IPS-NIHi11 (cell line): ENCODE measurements at places on chromosomes 11 and 22.
A peak's percentile ranks its signal among the peaks of the same experiment; 100 is the strongest.

DNA sequence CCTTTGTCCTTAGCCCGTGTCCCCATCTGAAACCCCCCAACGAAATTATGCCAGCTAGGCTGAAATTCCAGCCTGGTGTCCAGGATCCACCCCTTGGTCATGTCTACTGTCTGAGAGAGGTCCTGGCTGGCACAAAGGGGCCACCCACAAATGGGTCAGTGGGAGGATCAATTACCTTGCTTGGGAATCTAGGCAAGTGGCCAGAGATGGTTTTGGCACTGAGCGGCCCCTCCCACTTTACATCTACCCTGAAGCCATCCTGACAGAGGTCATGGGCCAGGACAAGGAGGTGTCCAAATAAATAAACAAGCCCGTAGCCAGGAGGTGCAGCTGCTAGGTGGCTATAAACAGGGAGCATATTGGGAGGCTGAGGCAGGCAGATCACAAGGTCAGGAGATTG lies 311.5 kb downstream of the MN1 start:
- no peak for DNase-seq

GRCh38 chr22:30439226-30439625 lies 13.7 kb downstream of the MTFP1 start:
- DNase-seq: no peak

DNA sequence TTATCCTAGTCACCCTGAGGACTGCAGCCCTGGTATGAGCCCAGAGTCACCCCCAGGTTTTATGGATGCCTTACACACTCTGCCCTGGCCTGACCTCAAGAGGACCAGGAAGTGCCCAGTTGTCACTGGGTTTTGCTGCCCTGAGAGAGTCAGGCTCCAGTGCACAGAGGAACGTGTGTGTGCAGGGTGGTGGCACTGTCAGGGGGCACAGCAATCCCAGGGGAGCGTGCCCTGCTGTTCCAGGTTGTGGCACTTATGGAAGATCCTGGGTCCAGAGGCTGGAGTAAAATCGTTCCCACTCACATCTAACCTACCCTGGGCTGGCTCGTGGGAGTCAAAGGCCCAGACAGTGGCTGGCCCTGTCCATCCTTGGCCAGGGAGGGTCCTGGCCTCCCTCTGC lies 7.6 kb downstream of the APOBEC3A start:
- no peak for DNase-seq

DNA sequence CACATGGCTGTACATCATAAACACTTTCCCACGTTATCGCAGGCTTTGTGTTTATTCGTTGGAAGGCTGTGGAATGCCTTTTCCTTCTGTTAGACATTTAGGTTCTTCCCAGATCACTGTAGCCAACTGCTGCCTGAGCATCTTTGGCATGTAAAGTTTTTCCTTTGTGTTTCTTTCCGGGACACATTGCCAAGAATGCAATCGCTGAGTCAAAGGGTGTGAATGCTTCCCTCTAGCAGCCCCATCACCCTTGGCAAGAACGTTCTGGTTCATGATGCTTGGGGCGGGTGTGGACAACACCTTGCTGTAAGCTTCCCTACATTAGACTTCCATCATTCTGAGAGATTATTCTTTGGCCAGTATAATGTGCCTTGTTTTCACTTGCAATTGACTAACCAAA lies 136.2 kb downstream of the OSBP2 start:
- peak; percentile 43 for DNase-seq

GRCh38 chr11:119872611-119873310 lies 143.8 kb upstream of the NECTIN1 start:
- no peak for DNase-seq

GRCh38 chr11:9438611-9439010 lies 22.2 kb upstream of the ZNF143 start:
- no peak for DNase-seq

DNA sequence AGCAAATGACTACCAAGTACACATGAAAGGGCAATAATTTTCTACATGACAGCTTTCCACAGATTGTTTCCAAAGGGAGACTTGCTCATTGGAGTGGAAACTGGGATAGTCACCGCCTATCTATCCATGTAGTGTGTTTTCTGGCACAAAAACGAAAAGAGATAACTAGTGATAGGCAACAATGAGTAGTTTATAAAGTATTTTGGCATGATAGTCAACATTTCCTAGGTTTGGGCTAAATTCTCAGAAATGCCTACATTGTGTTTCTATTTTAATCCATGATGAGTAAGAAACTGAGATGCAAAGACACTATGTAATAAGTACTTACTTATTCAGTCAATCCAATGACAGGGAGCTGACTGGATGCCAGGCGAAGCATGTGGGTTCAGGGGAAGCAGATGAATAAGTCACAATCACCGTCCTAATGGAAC lies 1129.1 kb downstream of the DLG2 start:
- DNase-seq: no peak

DNA sequence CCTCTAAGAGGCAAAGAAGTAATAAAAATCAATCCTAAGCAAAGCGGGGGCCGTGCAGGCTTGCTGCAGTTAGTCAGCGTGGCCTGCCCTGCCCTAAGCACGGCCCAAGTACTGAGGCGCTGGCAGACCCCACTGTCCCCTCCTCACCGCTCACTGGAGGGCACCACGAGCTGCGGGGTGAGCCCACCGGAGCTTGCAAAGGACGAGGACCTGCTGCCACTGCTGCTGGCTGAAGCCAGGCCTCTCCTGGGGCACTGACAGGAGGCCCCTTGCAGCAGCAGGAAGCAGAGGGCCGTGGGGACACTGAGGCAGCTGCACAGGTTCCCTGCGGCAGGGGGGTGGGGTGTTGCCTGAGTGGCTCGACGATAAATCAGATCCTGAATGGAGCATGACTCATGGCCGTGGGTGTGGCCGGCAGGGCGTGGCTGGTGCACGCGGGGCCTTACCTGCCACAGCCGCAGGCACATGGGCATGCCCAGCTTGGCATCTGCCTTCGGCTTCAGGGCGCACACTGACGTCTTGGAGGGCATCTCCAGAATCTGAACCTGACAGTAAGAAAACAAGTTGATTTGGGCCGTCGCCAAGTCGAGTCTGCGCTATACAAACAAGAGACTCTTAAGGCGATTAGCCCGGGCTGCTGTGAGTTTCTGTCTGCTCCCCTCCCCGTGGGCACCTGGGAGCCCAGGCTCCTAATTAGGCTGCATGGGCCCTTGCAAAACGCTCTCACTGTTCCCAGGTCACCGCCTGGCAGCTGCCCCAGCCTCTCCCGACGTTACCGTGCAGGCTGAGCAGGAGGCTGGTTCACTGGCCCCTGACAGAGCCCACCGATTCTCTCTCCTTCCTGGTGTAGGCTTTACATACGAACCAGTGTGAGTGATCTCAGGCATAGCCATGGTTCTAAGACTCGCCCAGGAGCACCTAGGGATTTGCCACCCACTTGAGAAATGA lies 45.9 kb downstream of the TBX1 start:
- DNase-seq: peak; percentile 62

DNA sequence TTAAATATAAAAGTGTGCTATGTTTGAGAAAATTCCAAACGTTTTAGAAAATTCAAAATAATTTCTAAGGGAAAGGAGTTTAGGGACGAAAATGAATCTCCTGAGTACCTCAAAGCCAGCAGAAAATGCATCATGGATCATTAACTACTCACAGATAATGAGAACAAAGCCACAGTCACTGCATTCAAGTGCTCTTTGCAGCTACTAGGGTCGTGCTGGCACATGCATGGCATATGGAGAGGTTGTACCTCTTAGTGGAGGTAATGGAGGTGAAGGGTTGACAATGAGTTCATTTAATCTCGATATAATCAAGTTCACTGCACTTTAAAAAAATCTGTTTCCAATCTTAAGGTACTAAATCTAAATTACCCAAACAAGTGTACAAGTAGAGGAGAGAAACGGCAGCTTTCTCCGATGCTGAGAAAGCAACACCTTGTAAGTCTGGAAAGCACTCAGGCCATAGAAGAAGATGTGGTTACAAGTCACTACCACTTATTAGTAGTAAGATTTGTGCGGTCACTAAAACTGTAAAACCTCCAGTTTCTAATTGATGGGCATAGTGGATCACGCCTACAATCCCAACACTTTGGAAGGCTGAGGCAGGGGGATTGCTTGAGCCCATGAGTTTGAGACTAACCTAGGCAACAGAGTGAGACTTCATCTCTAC lies 261.1 kb upstream of the ANO3 start:
- no peak for DNase-seq

- no peak for DNase-seq
These were observed 582.2 kb downstream of the LRRC4C start for GRCh38 chr11:40877256-40877655.

DNA sequence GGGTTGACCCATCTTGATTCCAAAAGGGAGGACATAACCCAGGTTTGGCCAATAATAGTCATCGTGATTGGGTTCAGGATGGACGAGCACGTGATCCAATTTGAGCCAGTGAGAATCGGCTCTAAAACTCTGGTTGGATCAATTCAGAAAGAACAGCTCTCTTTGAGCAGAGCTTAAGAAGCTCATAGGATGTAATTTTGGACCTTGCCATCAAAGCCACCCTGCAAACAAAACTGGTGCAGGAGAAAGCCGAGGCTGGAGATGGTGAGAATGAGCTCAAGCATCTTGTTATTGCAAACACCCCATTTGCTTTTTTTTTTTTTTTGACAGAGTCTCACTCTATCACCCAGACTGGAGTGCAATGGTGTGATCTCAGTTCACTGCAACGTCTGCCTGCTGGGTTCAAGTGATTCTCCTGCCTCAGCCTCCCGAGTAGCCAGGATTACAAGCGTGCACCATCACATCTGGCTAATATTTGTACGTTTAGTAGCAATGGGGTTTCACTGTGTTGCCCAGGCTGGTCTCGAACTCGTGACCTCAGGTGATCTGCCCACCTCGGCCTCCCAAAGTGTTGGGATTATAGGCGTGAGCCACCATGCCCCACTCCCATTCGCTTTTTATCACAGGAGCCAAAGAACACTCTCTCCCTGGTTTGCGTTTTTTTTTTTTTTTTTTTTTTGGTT lies 13.8 kb upstream of the MIAT start:
- DNase-seq: no peak

DNA sequence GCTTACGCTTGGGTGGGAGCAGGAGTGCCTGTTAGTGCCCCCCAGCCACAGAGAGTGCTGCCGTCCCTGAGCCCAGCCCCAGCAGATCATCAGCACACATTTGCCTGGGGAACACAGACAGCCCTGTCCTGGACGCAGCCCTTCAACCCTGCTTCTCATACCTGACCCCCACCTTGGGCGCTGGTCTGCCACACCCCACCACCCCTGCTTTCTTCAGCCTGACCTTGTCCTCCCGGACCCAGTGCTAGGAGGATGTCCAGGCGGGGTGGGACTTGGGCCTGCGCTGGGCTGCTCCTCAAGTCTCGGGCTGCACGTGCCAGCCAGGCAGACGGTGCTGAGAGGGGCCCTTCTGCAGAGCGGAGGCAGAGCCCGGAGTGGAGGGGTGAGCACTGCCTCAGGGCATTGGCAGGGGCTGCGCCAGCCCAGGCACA lies 119.2 kb downstream of the KCNQ1OT1 start:
- peak; percentile 5 for DNase-seq

DNA sequence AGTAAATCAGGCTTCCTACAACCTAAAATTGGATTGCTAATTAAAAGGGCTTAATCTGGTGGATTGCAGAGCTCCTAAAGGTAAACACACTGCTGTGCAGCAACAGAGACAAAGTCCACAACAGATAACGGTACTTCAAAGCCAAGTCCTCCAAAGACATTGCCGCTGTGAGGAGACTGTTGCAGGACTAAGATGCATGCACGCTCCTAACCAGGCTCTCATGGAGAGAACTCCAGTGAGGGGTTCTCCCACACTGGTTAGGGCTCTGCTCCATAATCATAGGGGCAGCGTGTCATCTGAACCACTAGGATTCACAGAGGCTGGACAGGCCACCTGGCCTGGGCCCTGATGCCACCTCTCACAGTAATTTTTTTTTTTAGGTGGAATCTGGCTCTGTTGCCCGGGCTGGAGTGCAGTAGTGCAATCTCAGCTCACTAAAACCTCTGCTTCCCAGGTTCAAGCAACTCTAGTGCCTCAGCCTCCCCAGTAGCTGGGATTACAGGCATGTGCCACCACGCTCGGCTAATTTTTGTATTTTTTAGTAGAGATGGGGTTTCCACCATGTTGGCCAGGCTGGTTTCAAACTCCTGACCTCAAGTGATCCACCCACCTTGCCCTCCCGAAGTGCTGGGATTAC lies 56.9 kb upstream of the ARFGAP3 start:
- no peak for DNase-seq

DNA sequence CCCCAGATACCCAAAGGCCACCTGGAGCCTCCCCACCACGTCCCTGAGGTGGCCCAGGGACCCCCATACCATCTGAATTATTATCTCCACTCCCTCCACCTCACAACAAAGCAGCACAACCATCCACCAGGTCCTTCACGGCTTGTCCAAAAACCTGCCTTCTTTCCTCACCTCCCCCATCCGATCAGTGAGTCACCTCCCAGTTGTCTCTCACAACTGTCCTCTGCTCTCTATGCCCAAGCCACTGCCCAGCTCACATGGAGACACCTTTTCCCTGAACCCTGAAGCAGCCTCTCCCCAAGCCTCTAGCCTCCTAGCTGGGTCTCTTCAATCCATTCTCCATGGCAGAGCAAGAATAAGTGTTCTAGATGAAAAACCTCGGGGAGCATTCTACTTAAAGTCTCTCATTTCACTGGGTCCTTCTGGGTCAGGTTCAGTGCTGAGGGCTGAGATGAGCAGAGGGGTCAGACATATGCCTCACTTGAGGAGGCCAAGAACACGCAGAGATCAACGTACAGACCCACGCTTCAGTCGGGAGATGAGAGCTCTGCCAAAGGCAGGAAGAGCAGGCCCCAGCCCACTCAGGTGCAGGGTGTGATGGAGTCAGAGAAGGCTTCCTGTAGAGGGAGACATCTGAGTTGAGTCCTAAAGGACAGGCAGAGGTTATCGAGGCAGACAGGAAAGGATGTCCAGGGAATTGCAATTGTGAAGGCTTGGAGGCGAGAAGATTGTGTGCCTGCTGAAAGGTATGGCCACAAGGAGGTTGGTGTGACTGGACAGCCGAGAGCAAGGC lies 74.7 kb downstream of the PDE2A start:
- DNase-seq: no peak

DNA sequence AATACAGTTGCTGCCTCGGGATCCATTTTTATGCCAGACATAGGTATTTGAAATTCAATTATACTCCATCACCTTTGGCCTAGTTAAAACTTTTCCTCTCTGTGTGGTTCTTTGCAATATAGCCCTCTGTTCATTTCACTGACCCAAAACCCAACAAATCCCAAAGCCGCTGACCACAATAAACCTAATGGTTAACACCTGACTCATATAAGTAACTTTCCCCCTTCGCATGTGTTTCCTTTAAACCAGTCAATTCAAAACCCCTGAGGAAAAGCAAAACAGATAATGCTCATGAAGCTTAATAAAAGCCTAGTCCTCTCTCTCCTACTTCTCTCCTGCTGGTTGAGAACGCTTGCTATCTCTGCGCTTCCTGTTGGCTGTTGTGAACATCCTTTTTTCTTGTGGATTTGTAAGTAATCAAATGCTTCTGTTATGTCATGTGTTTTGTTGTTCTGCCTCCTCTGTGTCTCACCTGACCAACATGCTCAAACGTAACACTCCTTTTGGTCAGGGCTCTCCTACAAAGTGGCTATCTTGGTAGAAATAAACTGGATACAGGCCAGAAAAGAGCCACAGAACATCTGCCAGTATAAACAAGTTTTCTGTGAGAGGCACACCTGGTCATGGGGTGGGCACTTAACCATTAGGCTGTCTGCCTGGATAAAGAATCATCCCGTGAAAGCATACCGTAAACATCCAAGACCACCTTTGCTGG lies 652.6 kb downstream of the METTL15 start:
- no peak for DNase-seq

- DNase-seq: no peak
These were observed 6.7 kb downstream of the XRRA1 start for GRCh38 chr11:74942073-74942759.
